T-helper 2 cell treated with Interferon-gamma antibody and Interleukin-4, amounts not matched to agents 5 μg/mL and 100 μg/mL, for 36 hours (primary cell): ENCODE measurements at places on chromosomes 11 and 22.

GRCh38 chr11:110951950-110952503 lies 239.8 kb upstream of the ARHGAP20 start:
- DNase-seq = no peak

DNA sequence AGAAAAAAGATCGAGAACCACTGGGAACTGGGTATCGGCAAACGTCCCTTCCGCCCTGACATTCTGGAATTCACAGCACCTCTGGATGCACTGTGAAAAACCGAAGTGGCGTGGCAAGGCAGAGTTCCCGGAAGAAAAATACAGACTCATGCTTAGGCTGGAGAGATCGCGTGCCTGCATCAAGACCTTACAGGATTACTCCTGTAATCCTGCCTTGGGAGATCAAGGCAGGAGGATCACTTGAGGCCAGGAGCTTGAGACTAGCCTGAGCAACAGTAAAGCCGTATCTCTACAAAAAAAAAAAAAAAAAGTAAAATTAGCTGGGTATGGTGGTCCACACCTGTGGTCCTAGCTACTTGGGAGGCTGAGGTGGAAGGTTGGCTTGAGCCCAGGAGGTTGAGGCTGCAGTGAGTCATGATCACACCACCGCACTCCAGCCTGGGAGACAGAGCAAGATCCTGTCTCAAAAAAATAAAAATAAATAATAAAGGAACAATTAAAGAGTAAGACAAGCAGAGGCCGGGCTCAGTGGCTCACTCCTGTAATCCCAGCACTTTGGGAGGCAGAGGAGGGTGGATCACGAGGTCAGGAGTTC lies 19.9 kb upstream of the TEF start:
- DNase-seq = no peak

DNA sequence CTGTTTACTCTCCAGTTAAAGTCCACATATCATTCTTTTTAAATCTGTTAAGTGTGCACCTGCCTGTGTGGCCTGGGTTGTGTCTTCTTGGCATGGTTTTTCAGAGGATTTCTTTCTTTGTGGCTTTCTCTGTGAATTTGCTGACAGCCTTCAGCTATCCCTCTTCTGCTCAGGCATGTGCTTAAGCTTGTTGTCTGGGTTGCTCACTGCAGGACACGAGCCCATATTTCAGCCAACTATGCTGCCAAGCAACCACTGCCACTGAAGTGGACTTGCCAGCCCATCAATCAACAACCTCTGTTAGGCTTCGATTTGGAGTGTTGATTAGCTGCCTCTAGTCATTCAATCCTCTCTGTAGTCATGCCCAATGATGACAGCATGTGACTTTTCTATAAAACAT lies 18.4 kb downstream of the OR51I2 start:
- DNase-seq = no peak

DNA sequence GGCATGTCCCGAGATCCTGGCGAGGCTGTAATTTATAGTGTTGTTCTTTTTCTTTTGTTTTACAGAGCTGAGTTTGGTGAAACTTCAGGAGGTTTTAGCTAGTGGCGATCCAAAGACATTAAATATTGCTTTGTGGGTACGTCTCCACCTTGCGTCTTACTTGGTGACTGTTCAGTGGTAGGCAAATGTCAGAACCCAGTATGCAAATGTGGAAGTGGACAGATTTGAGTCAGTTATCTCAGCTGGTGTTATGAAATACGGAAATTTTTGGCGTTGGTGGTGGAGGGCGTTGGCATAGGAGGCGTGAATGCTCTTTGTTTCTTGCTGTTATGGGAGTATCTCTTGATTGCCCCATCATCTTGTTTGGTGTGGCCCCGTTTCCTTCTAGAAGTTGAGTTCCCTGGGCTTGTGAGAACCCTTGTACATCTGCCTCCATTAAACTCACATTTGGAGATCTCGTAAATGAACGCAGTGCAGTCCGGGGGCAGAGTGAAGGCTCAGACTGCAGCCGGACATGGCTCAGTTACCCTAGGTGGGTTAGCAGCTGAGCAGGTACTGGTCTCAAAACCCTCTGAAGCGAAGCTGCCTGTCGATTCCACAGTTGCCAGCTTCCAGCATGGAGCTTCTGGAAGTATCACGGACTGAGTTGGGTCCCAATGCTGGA lies 39.9 kb downstream of the PTPRJ start:
- DNase-seq = peak; percentile 72

GRCh38 chr11:44171518-44171917 lies 76.0 kb downstream of the EXT2 start:
- DNase-seq = no peak

- DNase-seq = no peak
Measured at GRCh38 chr22:44368611-44369292, 56.0 kb upstream of the SHISAL1 start.

DNA sequence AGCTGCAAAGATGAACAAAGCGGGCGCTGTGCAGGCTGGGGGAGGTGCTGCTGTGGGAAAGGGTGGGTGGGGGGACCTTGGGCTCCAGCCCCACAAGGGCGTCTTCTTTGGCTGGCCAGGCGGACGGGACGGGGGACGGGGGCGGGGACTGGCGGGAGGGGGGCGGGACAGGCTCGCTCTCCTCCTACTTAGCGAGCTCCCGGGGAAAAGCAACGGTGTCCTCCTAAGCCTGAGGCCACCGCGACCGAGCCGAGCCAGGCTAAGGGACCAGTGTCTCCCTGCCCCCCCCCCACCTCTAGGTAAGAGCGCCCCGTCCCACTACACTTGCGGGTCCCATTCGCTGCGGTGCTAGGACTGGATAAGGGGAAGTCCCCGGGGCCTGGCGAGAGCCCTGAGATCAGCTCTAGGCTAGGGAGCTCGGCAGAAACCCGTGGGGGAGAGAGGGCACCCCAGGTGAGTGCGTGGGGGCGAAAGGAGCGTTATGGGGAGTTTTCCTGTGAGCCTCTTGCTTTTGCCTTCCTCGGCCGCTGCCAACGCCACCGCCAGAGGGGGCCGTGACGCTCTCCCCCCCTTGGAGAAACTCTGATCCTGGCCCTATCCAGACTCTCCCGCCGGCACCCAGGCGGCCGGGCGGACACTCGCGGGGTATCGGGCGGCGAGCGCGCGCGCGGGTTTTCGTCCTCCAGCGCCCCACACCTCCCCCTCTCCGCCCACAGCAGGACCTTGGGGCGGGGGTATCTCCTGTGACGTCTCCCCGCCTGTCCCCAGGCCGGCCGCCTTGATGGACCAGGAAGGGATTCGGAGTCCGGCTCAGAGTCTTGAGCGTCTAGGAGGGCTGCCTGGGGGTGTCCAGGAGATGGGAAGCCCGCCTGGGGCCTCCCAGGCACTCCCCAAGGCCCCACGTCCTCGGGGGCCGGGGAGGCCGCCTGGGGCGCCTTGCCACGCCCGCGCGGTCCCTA lies at the start of gene PHLDB1:
Gene PHLDB1, plus strand, starts transcription at position 215 of the 959 bp plus-strand sequence. CDS start 6,222 bp downstream, outside the sequence.
- DNase-seq = peak; percentile 30

DNA sequence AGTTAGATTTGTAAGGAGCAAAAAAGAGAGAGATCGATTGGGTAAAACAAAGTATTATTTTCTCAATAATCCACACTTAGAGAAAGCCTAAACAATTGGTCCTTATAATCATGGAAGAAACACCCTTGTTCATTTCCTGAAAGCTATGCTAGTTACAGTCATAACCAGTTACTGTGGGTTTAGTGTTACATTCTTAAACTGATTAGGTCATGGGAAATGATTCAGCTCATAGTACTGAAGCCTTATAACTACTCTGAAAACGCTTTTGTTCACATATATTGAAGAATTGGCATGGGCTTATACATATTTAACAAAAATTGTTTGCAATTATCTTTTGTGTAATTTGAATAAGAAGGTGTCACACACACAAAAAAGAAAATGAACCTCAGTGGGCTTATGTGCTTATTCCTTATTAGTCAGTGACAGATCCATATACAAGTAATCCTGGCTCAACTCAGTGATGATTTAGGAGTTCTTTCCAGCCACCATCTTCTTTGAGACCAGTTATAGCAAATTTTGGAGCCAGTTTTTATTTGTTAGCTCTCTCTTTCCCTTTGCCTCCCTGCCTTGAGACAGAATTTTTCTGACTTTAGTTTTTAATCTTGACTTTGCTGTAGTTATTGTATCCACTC lies 198.5 kb upstream of the CTSC start:
- no peak for DNase-seq

DNA sequence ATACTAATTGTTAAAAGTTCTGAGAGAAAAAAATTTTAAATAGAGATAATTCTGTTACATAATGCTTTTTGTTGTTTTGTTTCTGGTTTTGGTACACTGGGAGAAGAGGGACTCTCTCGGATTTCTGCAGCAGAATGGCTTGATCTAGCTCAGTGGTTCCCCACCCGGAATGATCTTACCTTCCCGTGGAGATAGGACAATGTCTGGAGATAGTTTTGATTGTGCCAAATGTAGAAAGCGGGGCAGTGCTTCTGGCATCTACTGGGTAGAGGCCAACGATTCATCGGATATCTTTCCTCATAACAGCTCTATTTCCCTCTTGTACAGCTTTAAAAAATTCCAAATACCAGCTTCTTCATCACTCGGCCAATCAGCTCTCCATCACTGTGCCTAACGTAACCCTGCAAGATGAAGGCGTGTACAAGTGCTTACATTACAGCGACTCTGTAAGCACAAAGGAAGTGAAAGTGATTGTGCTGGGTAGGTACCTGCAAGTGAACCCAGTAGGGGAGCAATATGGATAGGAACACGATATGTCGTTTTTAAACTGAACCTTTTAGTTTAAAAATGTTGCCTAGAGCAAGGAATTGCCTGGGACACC lies 13.2 kb downstream of the CRTAM start:
- DNase-seq = no peak

DNA sequence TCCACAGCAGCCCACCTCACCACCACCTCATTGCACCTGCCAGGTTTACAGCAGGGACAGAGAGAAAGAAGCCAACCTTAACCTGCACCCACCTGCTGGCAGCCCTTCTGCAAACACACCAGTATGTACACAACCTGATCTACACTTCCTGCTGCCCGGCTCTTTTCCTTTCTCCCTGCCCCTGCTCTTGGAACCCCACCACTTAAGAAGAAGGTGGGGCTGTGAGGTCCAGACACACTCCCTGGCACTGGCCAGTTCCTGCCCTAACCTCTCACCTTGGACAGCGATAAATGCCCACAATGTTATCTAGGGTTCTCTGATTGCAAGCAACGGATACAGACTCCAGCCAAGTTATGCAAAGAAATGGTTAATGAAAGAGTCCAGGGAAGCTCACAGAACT lies 10.8 kb upstream of the SLC35C1 start:
- DNase-seq = no peak

GRCh38 chr11:132101881-132102280 lies 731.5 kb downstream of the NTM start:
- DNase-seq = no peak

DNA sequence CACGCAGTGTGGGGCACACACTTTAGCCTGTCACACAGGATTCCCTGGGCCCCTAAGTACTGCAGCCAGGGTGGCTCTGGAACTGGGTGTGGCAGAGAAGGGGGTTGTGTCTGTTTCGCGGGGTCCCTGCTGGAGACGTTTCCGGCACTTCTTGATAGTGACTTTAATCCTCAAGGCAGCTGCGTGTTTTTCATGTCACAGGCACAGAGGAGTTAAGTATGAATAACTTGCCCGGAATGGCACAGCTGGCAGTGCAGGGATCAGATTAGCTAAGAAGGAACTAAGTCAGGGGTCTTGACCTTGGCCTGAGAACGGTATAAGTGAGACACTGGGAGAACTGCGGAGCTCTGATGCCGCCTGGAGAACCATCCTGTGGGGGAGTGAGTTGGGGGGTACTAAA lies 7.5 kb upstream of the KRTAP5-7 start:
- DNase-seq = no peak

DNA sequence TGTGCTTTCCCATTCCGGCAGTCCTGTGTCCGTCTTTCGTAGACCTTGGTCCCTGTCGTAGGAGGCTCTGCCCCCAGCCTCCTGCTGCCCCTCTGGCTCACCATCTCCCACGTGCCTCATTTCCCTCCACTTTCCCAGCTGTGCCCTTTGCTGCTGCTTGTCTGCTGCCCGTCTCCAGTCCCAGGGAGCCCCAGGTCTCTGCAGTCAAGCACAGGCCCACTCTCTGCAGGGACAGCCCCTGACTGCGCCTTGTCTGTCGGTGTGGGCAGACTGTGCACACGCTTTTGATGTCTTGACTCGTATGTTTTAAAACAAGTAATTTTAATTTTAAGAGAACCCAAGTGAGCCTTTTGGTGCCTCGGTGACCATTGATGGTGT lies 12.4 kb downstream of the DGCR8 start:
- no peak for DNase-seq

GRCh38 chr11:61968758-61969390 lies 1.4 kb upstream of the FTH1 start:
- DNase-seq = no peak

- no peak for DNase-seq
Measured at GRCh38 chr11:13118194-13118593, 109.1 kb downstream of the RASSF10 start.

DNA sequence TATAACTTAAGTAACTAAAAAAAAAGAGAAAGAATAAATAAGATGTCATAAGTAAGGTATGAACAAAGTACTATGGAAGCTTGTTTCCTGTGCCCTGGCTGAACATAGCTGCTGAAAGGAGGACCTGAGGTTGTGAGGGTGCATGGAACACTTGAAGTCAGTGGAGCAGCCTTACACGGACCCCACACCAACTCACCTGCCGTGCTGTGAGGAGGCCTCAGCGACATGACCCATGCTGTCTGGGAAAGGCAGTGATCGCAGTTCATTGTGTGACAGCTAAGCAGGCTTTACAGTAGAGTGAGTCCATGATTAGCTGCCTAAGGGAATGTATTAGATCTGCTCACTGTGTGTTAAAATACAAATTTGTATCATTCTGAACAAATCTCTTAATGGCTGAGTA lies 17.6 kb downstream of the RASSF10 start:
- no peak for DNase-seq

GRCh38 chr11:79363256-79363655 lies 77.6 kb downstream of the TENM4 start:
- no peak for DNase-seq

DNA sequence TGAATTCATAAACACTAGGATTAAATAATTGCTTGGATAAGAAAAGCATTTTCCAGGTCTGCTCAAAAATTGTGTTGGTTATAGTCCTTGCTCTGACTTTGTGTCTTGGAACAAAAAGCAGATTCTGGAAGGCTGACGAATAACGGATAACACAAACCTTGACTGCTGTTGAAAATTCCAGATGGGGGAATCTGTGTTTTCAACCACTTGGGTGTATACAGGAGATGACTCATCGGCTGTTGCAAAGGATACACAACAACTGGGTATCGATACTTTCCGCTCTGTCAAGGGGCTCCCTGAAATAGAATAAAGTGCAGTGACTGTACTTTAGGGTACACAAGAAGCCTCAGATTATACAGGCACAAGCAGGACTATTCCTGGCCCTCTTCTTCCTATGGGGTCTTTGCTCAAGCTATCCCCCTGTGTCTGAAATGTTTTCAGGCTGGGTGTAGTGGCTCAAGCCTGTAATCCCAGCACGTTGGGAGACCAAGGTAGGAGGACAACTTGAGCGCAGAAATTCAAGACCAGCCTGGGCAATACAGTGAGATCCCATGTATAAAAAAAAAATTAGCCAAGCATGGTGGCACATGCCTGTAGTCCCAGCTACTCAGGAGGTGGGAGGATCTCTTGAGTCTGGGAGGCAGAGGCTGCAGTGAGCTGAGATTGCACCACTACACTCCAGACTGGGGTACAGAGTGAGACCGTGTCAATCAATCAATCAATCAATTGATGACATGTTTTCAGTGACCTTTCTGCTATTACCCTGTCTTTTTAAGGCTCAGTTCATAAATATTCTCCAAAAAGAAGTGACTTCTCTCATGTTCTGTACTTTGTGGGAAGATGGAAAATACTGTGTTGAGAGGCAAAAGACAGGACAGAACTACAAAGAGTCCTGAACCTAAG lies 48.6 kb upstream of the UCP3 start:
- DNase-seq = no peak
